AG08396 (cell line): ENCODE measurements at places on chromosomes 6 and 20.

DNA sequence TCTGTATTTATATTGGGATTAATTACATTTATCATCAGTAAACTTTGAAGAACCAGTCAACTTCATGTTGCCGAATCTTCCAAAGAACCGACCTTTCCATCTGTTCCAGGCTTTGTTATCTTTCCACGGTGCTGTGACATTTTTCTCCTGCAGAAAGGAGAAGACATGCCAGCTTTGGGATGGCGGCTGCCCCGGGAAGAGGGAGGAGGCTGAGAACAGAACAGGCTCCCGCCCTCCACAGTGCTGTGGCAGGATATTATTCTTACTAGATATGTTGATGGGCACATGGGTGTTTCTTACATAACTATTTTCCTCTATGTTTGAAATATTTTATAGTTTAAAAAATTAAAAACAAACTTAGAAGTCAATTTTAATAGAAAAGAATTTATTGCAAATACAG lies 44.9 kb downstream of the GINS1 start:
- DNase-seq = no peak

GRCh38 chr20:50690650-50691572 lies at the start of gene RIPOR3:
Gene RIPOR3 (minus strand): TSS chr20:50691542. CDS start chr20:50691128, 414 bp downstream.
- DNase-seq = peak; percentile 54

GRCh38 chr20:24630486-24631172 lies 161.2 kb downstream of the SYNDIG1 start:
- DNase-seq = no peak

- DNase-seq = no peak
Measured at GRCh38 chr6:114987281-114987680, 644.5 kb upstream of the HS3ST5 start.

- DNase-seq = no peak
Measured at GRCh38 chr6:159089909-159090308, 45.1 kb upstream of the TAGAP start.

DNA sequence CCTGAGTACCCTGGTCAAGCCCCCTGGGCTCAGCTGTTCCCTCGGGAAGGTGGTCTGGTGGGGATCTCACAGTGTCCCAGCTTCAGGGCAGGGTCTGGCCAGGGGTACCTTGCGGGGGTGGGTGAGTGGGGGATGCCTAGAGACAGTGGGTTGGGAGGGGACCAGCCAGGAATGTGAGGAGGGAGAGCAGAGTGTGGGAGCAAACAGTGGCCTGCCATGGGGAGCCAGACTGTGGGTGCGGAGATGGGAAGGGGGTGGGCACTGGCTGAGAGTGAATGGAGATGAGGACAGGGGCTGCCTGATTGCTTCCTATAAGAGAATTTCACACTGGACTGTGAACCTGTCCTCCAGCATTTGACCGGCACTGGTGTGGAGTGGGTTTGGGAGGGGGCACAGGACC lies 95.1 kb downstream of the VEGFA start:
- no peak for DNase-seq

DNA sequence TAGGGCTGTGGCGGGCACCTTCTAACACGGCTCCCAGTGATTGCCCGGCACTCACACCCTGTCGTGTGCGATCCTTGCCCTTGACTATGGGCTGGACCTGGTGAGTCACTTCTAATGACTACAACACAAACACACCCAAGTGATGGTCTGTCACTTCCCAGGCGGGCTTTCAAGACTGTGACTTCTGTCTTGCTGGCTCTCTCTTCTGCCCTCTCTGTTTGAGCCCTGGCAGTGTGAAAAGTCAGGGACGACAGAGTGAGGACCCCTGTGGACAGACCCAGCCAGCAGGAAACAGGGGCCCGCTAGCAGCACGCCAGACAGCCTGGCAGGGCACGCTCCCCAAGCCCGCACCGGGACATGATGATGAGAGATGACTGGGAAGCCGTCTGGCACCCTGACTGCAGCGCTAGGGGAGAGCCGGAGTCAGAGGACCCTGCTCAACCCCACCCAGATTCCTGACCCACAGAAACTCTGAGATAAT lies 43.0 kb downstream of the KIF16B start:
- peak; percentile 23 for DNase-seq

- DNase-seq = no peak
Measured at GRCh38 chr6:167394339-167394738, 69.5 kb downstream of the TTLL2 start.

DNA sequence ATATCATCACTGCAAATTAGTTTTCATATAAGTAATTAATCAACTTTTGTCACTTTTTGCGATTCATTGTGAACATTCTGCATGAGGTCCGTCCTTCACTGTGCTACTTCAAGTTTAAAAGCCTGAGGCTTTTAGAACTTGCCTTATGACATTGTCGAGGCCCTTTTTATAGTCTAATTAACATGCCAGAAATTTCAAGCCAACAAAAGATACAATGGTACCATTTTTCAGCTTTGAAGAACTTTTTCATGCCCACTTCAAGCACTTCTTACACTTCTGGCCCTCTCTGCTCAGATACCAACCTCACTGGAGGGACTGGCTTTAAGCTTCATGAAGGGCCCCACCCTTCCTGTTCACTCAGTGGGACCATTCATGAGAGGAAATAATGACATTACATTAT lies 323.1 kb downstream of the TPBG start:
- DNase-seq = no peak

- DNase-seq = no peak
Measured at GRCh38 chr20:58307270-58307669, 2.2 kb upstream of the RAB22A start.

DNA sequence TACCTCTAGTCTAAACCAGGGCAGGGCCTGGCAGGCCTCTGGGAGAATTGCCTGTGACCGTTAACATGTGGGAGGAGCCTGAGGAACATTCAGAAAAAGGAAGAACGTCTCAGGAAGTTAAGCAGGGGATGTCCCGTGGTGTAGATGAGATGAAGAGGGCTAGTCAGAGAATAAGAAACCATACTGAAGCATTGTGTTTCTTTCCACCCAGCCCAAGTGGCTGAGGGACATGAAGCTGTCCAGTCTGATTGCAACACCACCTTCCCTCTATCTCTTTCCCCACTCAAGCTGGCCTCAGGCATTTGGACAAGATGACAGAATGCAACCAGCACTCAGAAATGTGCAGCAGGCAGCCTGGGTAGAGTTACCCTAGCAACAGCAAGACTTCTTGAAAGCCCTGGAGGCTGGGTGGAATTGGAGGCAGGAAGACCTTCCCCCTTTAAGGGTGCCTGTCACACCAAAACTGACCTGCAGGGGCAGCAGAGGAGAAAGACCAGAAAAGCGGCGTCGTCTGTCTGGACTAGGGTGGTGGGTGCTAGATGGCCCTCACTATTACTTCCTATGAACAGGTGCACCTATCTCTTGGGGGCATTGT lies 186.1 kb downstream of the UNC5CL start:
- no peak for DNase-seq

DNA sequence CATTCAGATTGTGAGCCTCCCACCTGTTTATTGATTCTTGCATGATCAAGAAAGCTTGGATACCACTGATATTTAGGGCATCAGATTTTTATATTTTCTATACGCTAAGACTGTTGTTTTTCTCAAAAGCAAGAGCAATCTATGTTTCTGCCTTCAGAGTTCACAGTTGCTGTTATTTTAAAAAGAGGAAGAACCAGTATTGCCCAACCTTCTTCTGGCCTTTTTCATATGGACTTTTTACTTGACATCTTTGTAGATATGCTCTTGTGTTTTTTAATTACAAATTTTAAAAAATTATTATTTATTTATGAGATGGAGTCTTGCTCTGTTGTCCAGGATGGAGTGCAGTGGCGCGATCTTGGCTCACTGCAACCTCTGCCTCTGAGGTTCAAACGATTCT lies 28.9 kb downstream of the SLC17A5 start:
- no peak for DNase-seq

DNA sequence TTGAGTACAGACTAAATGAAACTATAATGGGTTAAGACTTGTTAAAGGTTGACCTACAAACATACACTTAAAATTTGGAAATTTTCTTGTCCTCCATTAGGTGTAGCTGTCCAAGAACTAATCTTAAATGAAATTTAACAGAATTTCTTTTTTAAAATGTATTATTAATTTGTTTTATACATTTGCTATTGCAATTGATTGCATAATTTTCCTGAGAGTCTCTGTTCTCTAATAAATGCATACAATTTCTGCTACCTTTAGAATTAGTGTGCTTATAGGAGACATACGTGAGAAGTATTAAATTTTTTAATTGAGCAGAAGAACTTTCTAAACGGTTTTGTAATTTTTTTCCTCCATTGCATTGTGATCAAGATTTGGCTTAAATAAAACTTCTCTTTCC lies 1.5 kb downstream of the FAM135A start:
- DNase-seq = no peak

DNA sequence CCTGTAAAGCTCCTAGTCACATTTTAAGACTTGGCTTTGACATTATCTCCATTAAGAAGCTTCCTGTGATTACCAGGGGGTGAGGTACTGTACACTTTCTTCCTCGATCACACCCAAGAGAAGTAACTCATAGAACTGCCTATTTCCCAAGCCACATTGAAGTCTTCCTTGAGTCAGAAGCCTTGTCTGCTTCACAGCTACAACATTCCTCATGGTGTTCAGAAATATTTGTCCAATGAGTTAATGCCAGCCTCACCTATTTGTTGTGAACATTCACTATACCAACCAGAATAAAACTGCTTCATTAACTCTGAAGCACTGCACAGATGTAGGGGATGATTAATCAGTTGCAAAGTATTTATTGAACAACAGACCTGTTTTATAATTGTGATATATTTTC lies 622.3 kb downstream of the PTPRT start:
- no peak for DNase-seq

DNA sequence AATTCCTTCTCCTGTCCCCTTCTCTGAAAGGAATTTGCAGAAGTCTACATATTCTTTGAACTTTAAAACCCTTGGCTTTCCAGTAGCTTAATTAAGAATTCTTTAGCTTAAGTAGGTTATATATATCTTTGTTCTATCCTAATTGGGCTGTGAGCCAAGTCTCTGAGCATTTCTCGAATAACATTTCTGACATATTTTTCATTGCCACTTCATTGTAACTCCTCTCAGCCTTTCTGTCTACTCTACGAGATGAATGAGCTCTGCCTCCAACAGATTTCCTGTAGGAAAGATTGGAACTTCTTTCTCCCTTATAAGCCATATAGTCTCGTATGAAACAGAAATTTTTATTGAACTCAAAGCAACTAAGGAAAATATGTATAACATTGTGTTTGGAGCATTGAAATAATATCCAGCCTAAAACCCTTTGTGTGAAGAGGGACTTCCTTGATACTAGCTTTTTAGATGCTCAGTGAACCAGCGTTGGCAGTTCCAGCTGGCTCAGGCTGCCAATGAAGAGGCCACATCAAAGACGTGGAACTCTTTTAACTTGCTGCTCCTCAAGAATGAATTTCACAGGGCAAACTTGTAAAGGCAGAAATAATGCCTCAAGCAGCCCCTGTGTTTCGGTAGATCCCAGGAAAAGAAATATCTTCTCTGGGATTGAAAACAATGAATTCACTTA lies 87.7 kb upstream of the NOX3 start:
- DNase-seq = no peak

DNA sequence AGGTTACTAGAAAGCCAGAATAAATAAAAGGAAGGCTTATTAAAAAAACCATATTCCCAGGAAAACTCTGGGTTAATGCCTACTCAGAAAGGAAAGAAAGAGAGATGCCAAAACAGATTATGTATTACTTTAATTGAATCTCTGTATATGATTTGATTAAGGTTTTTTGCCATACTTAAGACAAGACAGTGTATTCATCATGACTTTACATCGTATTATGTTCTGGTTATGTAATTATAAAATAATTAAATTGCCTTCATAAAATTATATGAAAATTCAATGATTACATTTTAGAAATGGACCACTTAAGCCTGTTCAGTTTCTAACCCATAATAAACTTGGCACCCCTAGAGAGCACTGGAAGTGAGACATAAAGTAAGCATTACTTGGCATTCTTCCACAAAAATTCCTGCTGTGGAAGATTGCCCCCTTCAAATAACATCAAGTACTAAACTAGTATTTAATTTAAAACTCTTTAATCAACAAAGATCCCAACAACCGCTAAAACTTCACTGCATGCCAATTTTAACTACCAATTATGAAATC lies 20.8 kb upstream of the IBTK start:
- DNase-seq = no peak

DNA sequence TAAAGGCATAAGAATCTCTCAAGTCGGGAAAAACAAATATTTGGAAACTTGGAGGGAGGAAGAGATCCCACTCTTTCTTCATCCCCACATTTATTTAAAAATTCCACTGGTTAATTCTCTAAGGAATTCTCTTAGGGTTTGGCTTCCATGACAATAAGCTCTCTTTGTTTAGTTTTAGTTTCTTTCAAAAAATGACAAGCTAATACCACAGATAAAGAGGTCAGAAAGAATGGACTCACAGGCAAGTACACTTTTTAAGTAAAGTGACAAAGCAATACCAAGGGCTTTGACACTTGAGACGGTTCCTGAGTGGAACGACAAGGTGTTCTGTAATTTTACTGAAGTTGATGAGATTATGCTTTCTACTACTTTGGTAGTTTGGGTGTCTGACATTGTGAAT lies 872.1 kb downstream of the PHF3 start:
- no peak for DNase-seq

DNA sequence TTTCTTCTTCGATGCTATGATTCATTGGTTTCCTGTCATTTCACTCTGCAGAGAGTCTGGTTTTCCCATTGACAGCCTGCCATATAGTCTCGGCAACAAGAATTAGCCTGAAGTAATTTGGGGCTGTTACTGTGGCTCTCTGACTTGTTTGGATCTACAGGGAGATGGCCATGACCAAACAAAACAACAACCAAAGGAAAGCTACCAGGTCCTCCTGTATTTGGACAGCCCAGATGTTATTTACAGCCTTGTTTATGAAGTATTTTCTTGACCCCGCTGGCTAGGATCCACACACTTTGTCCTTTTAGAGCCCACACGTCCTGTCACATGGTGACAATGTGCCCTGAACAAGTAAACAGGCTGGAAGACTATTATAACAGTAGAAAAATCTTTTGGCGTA lies 111.4 kb upstream of the PREP start:
- no peak for DNase-seq

DNA sequence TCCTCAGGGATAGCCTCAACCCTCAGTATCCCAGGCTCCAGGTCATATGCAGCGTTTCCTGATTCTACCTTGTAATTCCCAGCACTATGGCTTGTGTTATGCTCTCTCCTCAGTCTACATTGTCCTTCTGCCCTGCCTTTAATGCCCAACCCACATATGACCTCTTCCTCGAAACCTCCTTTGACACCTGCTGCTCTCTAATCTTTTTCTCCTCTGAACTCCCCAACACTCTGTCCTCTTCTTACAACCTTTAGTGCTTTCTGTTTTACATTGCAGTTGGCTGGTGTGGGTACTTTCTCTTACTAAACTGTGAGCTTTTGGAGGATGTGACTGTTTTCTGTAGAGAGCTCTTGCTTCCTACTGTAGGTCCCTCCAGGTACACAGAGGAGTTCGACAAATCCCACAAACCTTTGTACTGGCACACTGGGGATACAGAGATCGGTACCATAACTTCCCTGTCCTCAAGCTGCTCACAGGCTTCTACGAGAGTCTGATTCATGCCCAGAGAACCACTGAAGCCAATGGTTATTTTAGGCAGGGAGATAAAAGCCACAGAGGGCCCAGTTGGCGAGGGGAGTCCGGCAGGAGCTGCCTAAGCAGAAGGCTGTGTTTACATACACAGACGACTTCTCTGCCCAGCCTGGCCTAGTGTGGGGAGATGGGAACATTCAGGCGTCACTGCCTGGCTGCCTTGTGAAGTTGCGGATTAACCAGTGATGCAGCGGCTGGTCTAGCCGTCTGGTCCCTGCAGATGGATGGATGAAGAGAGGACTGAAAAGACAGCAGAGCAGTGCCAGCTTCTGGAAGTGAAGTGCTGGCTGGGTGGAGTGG lies 8.4 kb upstream of the EPB41L1 start:
- peak; percentile 34 for DNase-seq

GRCh38 chr6:5050009-5050408 lies 35.1 kb upstream of the PPP1R3G start:
- DNase-seq = no peak
